ENCODE measurements at places on chromosomes 16 and 17.
A peak's percentile ranks its signal among the peaks of the same experiment; 100 is the strongest.

DNA sequence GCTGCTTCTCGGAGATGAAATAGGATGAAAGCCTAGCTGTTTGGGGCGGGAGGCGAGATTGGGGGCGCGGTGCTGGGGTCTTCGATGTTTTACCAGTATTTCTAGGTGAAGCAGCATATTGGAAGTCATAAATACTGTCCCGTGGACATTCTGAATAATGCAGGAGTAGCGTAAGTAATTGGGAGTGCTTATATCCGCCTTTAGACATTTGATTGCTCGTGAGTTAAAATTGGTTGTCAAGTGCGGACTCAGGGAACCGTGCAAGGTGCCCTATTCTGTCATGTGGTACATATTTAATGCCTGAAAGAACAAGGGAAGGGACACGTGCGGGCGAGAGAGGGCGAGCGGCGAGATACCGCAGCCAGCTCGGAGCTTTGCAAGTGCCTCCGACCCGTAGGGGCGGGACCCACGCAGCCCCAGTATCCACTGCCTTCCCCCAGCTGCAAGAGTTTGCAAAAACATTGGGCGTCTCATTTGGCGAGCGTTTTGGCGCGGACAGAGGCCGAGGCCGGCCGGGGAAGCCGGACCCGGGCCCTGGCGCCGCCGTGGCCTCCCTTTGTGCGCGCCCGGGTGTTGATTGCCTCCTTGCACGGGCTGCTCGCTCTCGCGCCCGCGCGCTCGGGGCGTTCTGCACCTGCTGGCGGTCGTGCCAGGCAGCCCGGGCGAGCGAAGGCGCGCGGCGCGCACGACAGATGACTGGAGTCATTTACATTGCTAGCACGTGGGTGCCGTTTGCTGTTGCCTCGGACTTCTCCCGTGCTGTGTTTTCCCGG is 849.8 kb upstream of the RBFOX1 start:
- DNase-seq = no peak

GRCh38 chr16:72464597-72465368 is 292.8 kb upstream of the PMFBP1 start:
- no peak for DNase-seq

GRCh38 chr16:81758376-81758775 is 20.7 kb upstream of the PLCG2 start:
- peak; percentile 18 for DNase-seq

DNA sequence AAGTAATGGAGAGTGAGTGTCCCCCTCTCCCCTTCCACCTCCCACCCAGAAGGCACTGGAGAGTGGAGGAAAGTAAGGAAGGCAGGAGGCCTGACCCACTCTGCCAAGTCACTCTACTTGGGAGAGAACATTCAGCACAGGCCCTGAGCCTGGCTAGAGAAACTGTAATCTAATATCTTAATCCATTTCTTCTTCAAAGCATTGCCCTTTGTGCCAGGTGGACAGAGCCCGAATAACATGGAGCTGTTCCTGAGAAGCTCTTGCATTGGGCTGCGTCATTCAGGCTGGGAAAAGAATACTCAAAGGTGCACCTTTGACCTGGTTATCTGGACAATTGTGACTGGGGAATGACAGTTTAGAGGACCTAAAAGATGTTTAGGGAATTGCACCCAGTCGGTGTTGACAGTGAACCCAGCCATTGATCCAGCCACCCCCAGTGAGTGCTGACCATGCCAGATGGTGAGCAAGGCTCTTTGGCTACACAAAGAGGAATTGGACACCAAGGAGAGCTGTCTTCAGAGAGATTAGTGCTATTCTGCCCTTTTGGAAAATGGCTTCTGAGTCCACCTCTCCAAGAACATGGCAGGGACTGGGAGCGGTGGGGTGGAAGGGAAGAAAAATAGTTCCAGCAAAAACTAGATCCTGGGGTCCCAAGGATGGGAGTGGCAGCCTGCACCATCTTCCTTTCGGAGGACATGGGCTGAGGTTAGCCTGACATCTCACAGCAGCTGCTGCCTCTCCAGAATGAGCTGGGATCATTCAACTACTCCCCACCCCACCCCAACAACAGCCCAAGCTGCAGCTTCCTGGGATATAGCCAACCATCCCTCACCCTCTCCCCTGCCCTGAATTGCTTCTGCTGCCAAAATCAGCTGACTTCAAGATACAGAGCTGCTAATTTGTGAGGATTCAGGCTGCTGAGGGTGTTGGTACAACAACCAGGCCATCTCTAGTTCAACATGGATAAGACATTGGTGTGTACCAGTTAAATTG is 11.6 kb upstream of the NOG start:
- no peak for DNase-seq

DNA sequence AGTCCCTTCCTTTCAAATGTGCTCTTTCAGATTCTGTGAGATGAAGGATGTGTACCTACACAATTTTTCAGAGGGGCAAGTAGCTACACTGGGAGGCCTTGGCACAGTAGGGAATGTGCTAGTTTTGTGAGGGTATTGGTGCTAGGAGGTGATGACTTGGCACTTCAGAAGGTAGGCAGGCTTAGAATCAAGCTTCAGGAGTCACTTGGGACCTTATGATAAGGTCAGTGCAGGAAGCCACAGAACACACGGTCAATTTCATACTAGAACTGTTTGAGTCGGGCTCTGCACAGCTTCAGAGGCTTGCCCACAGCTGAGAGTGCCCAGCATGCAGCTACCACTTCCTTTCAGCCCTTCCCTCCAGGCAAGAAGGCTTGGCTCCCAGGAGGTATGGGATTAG is 6.1 kb downstream of the CMTM1 start:
- DNase-seq = no peak

- peak; percentile 70 for DNase-seq
Observed at GRCh38 chr16:84754353-84754856, 54.6 kb downstream of the USP10 start.

- DNase-seq = no peak
Observed at GRCh38 chr16:62732092-62732491, 695.9 kb upstream of the CDH8 start.

- DNase-seq = no peak
Observed at GRCh38 chr16:84159800-84160199, 14.7 kb downstream of the DNAAF1 start.

DNA sequence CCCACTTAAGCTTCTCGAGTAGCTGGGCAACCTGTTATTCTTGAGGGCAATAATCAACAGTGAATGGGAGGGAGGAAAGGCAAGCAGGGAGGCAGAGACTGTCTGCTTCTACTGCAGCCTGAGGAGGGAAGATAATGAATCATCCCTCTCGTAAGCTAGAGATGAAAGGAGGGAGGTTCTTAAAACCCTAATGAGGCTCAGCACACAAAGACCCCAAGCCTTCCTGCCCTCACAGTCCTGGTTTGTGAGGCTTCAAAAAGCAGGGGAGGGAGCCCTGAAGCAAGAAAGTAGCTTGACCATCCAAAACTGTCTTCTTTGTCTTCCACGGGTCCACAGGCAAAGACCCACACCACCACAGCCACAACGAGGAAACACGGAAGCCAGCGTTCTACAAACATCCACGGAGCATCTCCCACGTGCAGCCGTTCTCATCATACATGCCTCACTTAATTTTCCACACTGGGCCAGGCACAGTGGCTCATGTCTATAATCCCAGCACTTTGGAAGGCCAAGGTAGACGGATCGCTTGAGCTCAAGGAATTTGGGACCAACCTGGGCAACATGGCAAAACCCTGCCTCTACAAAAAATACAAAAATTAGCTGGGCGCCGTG is 1.8 kb downstream of the PIK3R5 start:
- no peak for DNase-seq

- DNase-seq = no peak
Observed at GRCh38 chr16:2715966-2716885, 3.8 kb downstream of the PRSS27 start.

DNA sequence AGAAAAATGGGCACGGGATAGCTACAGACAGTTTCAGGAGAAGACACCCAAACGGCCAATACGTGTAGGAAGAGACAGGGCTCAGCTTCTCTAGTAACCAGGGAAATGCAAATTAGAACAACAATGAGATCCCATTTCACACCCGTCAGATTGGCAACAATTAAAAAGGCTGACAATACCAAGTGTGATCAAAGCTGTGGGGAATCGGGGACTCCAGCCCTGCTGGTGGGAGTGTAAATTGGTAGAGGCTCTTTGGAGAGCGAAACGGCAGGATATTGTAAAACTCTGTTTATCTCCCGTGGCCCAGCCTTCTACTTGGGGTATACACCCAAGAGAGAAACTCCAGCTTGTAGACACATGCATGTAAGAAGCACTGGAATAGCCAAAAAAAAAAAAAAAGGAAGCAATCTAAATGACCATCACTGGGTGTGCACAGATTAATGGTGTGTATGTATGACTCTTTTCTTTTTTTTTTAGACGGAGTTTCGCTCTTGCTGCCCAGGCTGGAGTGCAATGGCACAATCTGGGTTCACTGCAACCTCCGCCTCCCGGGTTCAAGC is 27.5 kb downstream of the MYBBP1A start:
- DNase-seq = no peak

DNA sequence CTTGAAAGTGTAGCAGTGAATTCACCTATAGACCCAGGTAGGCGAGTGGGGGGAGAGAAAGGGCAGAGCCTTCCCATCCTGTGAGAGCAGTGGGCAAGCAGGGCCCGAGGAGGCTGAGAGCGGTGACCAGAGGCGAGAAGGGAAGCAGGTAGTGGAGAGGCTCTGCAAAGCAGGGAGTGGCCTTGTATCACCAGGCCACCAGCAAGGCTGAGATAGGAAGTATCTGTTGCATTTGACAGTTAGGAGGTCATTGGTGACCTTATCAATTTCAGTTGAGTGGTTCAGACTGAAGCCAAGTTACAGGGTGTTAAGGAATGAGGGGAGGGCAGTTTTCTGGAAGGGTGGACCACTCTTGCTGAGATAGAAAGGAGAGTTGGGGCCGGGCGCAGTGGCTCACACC is 10.7 kb upstream of the HSD3B7 start:
- DNase-seq = no peak

DNA sequence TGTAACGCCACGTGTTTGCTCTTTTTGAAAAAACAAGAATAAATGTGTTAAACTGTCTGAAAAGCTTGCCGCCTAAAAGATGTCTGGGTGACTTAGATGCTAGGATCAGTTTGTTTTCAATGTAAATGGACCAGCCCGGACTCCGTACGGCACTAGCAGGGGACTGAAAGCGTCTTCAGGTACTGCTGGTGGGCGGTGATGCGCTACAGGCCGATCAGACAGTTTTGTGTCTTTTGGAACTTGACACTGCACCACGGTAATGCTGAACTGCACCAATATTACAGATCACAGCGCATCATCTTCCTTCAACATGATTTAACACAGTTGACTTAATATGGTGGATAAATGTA is 727 bp upstream of the MBTPS1 start:
- peak; percentile 16 for DNase-seq
